ENCODE measurements at places on chromosomes 5 and 9.

DNA sequence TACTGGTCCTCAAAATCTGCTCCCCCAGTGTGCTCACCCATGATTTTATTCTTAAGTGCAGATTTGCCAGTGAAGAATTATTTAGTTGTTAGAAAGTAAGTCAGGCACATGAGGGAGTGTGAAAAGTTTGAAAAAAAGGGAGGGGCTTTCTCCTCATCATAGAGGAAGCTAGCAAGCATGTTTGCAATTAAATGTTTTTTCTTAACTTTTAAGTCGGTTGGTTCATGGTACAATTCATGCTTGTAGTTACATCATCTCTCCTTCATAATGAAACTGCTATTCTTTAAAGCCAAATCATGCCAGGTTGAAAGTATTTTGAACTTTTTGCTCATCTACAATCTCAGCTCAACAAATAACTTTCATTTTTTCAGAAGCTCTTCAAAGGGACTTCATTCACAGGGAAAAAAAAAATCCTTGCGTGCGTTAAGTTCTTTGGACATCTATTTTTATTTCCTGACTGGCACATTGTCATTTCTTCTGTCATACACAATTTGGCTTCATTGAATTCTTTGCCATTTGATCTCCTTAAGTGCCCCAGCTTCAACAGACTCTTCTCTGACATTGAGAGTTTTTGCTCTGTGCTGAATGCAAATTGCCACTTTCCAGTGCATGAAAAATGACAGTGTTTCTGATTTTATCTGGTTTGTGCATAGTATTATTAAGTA is 456.9 kb downstream of the TMEM232 start:
- DNase-seq: no peak

GRCh38 chr9:110641293-110641692 is 27.3 kb upstream of the MUSK start:
- DNase-seq: no peak

GRCh38 chr9:38343552-38343951 is 49.0 kb upstream of the ALDH1B1 start:
- no peak for DNase-seq

GRCh38 chr9:107870221-107870620 is 380.7 kb upstream of the KLF4 start:
- DNase-seq: no peak

- no peak for DNase-seq
Observed at GRCh38 chr9:135614821-135615665, 24.3 kb downstream of the GLT6D1 start.

- DNase-seq: no peak
Observed at GRCh38 chr9:131284856-131285255, 4.7 kb upstream of the PLPP7 start.

GRCh38 chr9:72041775-72042194 is 18.6 kb downstream of the C9orf57 start:
- peak; percentile 82 for DNase-seq

DNA sequence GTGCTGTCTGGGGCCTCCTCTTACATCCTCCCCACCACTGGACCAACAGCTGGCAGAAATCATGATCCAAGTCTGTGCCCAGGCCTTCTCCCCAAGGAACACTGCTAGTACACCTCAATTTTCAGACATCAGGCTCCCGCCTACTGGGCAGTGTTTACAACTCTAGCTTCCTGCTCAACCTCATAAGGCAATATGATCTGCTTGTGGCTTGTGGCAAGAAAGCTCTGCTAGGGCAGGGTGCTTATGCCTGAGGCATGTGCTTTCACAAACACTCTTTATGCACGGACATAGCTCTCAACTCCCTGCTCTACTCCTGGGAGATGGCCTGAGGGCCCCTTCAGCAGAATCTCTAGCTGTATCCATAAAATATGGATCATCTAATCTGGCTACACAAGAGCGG is 32.5 kb downstream of the SH3TC2 start:
- DNase-seq: no peak

DNA sequence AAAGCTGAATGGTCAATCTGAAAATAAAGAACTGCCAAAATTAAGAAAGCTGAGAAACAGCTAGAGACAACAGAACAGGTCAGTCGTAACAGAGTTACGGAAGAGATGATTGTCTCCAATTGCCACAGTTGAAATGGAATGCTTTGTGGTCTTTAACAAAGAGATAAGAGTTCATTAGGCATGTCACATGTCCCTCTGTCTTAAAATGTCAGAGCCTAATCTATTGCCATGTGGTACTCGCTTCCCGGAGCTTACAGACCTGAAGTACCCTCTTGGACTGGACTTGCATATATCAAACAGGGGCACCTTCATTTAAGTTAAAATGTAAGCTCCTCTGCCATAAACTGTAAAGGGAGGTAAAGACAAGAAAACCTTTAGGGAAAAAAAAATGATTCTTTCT is 19.7 kb downstream of the TTC39B start:
- DNase-seq: no peak

DNA sequence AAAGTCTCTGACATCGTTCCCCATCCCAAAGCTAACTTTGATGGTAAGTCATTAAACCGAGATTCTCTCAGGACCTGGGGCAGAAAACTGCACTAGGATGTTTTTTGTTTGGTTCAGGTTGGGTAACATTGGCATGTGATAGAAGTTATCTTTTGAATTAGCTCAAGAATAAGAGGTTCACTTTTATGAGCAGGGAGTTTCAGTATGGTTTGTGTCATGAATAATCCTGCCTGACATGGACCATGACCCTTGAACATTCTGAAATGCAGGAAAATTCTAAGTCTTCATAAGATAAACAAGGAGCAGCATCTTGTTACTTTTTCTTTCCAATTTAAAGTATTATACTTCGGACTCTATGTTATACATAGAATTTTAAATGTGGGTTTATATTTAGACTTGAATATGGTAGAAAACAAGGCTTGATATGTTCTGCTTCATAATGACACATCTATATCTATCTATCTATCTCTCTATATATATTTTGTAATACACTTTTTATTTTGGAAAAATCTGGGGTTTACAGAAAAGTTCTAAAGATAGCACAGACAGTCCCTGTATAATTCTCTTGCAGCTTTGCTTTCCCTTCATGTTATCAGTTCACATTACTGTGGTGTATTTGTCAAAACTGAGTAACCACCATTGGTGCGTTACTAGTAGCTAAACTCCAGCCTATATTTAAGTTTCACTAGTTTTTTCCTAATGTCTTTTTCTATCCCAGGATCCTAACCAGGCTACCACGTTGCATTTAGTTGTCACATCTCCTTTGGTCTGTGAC is 102.7 kb upstream of the TAF11L2 start:
- DNase-seq: no peak

DNA sequence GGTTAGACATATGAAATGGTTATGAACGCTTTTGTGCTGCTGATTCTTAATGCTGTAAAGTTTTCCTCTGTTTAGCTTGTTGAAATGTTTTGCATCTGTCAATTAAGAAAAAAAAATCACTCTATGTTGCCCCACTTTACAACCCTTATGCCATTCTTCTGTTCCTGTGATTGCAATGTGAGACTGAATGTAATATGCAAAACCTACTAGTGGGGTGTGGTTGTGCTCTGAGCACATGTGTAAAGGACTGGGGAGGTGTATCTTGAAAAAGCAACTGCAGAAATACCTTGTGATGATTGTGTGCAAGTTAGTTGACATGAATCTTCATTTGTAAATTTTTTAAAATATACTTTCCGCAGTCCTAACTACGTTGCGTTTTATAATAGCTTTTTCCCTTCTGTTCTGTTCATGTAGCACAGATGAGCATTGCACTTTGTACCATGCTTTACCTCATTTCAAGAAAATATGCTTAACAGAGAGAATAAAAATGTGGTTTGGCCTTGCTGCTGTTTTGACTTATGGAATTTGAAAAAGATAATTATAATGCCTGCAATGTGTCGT is 357.0 kb upstream of the PIK3R1 start:
- no peak for DNase-seq

DNA sequence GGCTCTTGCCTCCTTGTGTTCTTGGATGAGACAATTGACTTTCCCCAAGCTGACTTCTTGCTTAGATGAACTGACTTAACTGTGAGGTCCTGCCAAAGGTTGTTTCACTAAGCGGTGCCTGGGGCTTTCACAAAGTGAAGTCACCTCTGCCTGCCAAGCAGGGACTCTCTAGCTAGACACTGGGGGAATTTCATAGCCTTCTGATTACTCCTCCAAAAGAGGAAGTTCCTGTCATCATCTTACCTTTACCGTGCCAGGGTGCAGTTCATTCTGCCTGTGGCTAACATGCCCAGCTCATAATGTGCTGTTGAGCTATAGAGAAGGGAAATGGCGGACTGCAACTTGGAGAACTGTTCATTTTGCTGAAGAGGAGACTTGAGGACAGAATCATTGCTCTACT is 472.0 kb upstream of the WWC1 start:
- DNase-seq: no peak

GRCh38 chr5:131413605-131414559 is 150.0 kb downstream of the CDC42SE2 start:
- no peak for DNase-seq

- DNase-seq: peak; percentile 0
Observed at GRCh38 chr5:130871346-130872086, 293.5 kb downstream of the HINT1 start.

GRCh38 chr5:73022471-73023169 is 66.8 kb downstream of the FCHO2 start:
- no peak for DNase-seq

DNA sequence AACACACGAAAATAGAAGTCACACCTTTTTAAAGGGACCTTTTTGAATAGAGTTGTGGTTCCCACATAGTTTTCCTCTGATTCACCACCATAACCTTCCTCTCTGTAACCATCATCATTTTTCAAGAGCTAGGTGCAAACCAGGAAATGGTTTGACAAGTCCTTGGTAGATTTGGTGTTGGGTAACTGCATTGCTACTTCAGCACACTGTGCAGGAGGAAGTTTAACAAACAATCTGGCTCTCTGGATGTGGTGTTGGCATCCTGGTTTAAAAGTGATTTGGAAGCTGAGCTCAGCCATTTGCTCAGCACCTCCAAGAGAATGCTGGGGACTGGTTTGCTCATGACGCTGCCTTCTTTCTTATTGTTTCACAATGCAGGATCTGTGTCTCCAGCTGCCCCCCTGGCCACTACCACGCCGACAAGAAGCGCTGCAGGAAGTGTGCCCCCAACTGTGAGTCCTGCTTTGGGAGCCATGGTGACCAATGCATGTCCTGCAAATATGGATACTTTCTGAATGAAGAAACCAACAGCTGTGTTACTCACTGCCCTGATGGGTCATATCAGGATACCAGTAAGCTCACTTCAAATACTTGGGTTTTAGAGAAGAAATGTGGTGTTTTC is 213.1 kb downstream of the RFK start:
- DNase-seq: no peak

DNA sequence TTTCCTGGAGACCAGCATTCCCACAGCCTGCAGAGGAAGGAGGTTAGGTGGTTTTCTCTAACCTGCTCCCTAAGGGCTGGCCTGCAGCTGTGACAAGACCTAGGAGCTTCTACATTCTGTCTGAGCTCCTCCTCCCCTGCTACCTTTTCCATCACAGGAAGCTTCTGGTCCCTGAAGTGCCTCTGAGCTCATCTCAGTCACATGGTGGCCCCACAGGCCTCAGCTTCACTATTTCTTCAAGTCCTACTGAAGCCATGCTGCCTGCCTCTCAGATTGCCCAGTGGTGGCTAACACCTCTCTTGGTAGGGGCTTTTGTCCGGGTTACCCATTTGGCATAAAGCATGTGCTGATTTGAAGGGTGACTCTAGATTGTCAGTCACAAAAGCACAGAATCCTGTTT is 259.4 kb downstream of the CRB2 start:
- DNase-seq: no peak

GRCh38 chr9:126975327-126976220 is 61.0 kb downstream of the RALGPS1 start:
- no peak for DNase-seq

GRCh38 chr5:41722359-41722950 is 147.8 kb downstream of the OXCT1 start:
- peak; percentile 2 for DNase-seq

- DNase-seq: no peak
Observed at GRCh38 chr5:136194576-136194975, 1.6 kb upstream of the SMIM32 start.

- DNase-seq: no peak
Observed at GRCh38 chr9:107983181-107983603, 493.6 kb upstream of the KLF4 start.

GRCh38 chr9:93028448-93029006 is 30.0 kb upstream of the SUSD3 start:
- DNase-seq: peak; percentile 11

DNA sequence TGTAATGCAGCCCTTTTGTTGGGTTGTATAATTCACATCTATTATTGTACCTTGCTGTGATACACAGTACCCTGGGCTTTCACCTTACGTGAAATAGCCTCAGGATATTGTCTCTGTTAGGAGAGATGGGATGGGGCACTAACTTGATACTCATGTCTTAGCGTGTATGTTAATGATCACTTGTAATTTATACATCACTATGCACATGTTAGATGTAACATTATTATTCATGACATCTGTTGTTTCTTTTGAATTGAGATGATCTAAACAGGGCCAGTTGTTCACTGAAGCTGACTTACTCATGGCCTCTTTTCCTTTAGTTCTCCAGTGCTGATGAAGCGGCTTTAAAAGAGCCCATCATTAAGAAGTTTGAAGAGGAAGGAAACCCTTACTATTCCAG is 65.2 kb downstream of the MCCC2 start:
- DNase-seq: no peak

- DNase-seq: no peak
Observed at GRCh38 chr9:96004379-96004778, 128.9 kb downstream of the ERCC6L2 start.

DNA sequence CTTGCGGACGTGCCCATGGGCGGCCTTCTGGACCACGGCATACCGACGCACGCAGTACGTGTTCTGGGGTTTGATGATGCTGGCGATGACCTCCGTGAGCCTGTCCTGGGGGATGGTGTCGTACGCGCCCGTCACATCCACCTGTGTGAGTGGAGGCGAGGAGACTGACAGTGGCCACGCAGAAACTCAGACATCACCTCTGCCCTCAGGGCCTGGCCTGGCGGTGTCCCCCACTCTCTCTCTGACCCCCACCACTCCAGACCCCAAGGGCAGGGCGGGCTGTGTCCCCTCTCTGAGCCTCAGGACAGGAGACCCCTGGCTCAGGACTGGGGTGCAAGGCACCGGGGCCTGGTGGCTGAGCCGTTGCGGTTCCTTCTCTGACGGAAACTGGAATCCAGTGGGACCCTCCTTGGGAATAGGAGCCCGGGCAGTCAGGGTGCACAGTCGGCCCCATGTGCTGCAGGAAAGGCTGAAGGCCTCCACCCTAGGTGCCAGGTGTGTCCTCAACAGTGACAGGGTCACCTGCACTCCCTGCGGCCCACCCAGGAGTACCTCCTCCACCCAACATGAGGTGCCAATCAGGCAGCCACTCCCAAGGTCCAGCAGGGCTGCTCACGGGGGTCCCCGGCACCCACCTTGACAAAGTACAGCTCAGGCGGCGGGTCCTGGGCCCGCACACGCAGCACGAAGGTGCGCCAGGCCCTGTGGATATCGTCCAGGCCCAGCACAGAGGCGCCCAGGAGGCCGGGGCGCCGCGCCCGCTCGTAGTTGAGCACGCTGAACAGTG is 16.0 kb downstream of the TERT start:
- no peak for DNase-seq

DNA sequence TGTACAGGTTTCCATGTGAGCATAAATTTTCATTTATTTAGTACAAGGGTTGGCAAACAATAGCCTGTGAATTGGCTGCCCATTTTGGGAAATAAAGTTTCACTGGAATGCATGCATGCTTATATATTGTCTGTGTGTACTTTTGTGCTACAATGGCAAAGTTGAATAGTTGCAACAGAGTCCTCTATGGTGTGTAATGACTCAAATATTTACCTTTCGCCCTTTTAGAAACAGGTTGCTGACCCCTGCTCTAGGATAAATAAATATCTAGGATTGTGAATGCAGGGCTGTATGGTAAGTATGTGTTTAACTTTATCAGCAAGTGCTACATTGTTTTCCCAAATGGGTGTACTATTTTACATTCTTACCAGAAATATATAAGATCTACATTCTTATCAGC is 47.2 kb downstream of the XRCC4 start:
- no peak for DNase-seq
